ENCODE measurements at places on chromosomes 3 and 15. TPM values are rescaled to one million over a fixed set of nuclear protein-coding genes. Genes with fewer than 3 reads are reported as not detected.

Gene TTLL13
- total RNA-seq: 0.15 TPM

Gene THUMPD3
- 27.8 TPM for total RNA-seq

Gene SEC62
- 131 TPM for total RNA-seq

Gene SEMA3G
- 1.5 TPM for total RNA-seq

Gene USP8
- total RNA-seq: 32.4 TPM

GRCh38 chr15:90808517-90809235, 59.7 kb upstream of the FURIN start:
- no peaks in the 10 kb centered on the region for H3K4me1 ChIP-seq
- no peak overlapping the region for H3K27ac ChIP-seq
- no peak for DNase-seq

GRCh38 chr3:150330872-150331271, 77.2 kb upstream of the TSC22D2 start:
- H3K36me3 ChIP-seq: no peaks in the 10 kb centered on the region
- no peak overlapping the region for H3K27ac ChIP-seq
- no peak for DNase-seq
- H3K27me3 ChIP-seq: no peaks in the 10 kb centered on the region
- no peaks in the 10 kb centered on the region for H3K4me1 ChIP-seq
- H3K4me3 ChIP-seq: no peak overlapping the region

GRCh38 chr3:31406896-31407295, 125.8 kb upstream of the STT3B start:
- H3K4me1 ChIP-seq: no peaks in the 10 kb centered on the region
- no peak overlapping the region for H3K27ac ChIP-seq
- no peak for DNase-seq

GRCh38 chr15:92599394-92599970, 56.1 kb downstream of the FAM174B start:
- no peak overlapping the region for H3K4me3 ChIP-seq
- no peak overlapping the region for H3K27ac ChIP-seq
- H3K27me3 ChIP-seq: no peaks in the 10 kb centered on the region
- DNase-seq: no peak

- peaks cover 36% of the 10 kb centered on the region for H3K4me1 ChIP-seq
- H3K4me3 ChIP-seq: no peak overlapping the region
- no peaks in the 10 kb centered on the region for H3K27me3 ChIP-seq
Observed at GRCh38 chr3:150751781-150752263, 11.1 kb downstream of the SIAH2 start.

DNA sequence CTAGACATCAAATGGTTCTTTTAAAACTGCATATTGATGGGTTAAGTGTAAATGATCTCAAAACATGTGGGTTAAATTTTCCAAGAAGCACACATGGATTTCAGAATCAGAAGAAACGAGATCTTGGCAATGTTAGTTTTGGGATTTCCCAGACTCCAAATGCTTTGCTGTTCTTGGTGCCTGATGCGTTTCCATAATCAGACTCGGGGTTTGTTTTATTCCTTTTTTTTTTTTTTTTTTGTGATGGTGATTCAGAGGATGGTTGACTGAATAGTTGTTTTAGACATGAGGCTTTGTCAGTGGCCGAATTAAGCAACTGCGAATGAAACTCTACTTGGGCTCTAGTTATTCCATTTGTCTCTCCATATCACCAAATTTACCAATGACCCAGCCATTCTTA, 52.2 kb upstream of the FAM98B start:
- H3K27me3 ChIP-seq: no peaks in the 10 kb centered on the region
- no peak overlapping the region for H3K27ac ChIP-seq
- no peak overlapping the region for H3K4me3 ChIP-seq

DNA sequence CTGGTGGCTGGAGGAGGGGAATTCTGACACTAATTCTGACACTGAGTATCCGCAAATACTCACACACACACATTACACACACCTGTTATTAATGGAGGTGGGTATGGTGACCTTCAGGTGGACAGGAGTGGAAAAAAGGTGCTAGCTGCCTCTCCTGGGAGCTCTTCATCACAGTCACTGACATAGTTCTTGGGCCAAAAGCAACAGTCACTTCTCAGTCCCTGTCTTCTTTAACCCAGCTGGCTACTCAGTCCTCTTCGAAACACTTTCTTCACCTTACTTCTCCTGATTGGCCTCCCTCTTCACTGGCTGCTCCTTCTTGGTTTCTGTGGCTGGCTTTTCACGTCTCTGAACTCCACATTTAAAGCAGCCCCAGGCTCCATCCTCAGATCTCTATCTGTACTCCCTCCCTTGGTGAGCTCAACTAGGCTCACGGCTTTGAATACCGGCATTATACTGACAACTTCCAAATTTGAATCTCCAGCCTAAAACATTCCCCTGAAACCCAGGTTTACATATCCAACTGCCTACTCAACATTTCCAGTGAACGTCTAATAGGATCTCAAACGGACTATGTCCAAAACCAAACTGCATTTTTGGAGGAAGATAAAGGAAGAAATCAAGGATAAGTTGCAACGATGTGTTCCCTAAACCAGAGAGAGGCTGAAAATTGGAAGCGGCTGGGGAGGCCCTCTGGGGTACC, 53.2 kb upstream of the HEG1 start:
- no peaks in the 10 kb centered on the region for H3K36me3 ChIP-seq
- H3K4me1 ChIP-seq: no peaks in the 10 kb centered on the region
- DNase-seq: no peak
- no peak overlapping the region for H3K4me3 ChIP-seq
- H3K27me3 ChIP-seq: no peaks in the 10 kb centered on the region

- no peaks in the 10 kb centered on the region for H3K36me3 ChIP-seq
- H3K27me3 ChIP-seq: no peaks in the 10 kb centered on the region
- H3K27ac ChIP-seq: no peak overlapping the region
- no peak for DNase-seq
Observed at GRCh38 chr15:67462875-67463274, 58.1 kb upstream of the C15orf61 start.

- no peak overlapping the region for H3K27ac ChIP-seq
- H3K27me3 ChIP-seq: no peaks in the 10 kb centered on the region
- no peaks in the 10 kb centered on the region for H3K36me3 ChIP-seq
- no peak overlapping the region for H3K4me3 ChIP-seq
Observed at GRCh38 chr3:37729119-37729518, 132.6 kb upstream of the CTDSPL start.

GRCh38 chr15:32778391-32779176, 60.8 kb downstream of the GREM1 start:
- no peak for DNase-seq
- no peaks in the 10 kb centered on the region for H3K27me3 ChIP-seq
- H3K36me3 ChIP-seq: no peaks in the 10 kb centered on the region
- no peaks in the 10 kb centered on the region for H3K4me1 ChIP-seq

DNA sequence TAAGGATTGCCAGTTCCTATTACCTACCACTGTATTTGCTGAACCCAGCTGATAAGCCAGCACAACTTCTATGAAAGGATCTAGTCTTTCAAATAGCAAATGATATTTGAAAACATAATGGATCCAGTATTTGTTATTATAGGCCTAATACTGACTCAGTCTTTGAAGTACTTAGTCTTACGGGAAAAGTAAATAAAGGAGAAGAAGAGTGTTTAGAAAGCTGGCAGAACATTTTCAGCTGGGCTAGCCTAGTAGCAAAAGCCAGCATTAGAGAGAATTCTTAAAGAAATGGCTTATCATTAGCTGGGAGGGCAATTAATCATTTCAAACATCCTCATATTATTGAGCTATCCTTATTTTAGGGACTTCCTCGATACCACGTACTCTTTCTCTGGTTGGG, 101.4 kb upstream of the GOLIM4 start:
- no peak for DNase-seq
- H3K4me1 ChIP-seq: no peaks in the 10 kb centered on the region
- no peak overlapping the region for H3K27ac ChIP-seq
- H3K36me3 ChIP-seq: no peaks in the 10 kb centered on the region
- H3K4me3 ChIP-seq: no peak overlapping the region
